ENCODE measurements at places on chromosomes 1 and 21.

GRCh38 chr1:211783897-211784296, 46.7 kb downstream of the LPGAT1 start:
- DNase-seq = no peak

DNA sequence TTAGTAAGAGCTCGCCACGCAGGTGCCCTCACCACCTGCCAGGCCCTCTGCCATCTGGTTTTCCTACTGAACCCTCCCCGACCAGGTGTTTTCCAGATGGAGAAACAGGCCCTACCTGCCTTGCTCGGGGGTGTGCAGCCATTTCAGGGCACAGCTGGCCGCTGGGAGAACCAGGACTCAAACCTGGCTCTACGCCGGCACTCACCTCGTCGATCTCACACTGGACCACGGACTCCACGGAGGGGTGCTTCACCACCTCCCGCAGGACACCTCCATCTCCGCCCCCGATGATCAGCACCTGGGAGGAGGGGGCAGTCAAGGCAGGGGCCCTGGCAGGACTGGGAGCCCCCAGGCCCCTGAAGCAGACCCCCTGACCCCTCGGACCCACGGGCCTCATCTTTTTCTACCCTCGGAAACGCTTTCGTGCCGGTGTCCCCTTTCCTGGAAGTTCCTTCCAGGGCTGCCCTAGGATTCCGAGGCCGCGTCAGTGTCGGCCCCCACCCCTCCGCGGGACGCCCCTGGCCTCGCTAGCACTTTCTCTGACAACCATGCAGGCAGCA, 1.1 kb downstream of the SRM start:
- DNase-seq = no peak

DNA sequence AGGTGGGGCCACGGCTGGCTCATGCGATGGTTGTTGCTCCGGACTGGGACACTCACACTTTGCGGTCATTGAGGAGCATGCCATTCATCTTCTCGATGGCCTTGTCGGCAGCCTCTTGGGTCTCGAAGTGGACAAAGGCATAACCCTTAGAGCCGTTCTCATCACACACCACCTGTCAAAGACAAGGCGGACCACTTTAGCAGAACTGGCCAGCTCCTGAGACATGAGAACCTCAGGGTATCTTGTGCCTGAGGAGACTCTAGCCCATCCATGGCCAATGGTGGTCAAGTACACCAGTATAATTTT, 5.5 kb downstream of the PABPC4 start:
- no peak for DNase-seq

- no peak for DNase-seq
These were observed 84.0 kb upstream of the USP25 start for GRCh38 chr21:15645830-15646229.

DNA sequence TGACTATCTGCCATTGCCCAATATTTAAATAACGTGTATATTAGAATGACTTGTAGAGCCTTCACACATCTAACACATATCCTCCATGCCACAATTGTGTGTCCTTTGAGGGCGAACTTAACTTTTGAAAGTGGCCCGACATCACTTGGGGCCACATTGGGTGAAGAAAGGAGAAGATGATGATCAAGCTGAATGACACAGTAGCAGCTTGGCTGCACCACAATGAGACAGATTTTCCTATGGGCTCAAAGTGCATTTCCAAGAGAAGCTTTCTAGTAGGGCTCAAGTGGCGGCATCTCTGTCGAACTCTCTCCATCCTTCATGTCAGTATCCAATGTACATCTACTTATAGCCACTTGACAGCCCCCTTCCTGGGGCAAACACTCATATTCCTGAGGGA, 3.7 kb upstream of the BGLAP start:
- DNase-seq = no peak

DNA sequence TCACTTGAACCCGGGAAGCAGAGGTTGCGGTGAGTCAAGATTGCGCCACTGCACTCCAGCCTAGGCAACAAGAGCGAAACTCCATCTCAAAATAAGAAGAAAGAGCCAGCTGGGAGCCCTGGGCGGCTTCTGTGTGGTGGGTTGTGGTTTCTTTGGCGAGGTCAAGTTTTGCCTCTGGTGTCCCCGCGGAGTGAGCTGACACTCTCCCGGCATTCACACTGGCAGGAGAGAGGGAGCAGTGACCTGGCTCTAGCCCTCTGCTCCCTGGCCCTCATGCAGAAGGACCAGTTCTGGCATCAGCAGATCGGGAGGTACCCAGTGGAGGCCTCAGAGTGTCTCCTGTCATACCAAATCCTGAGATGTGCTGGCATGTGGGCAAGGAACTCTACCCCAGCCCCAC, 81.0 kb upstream of the VAMP3 start:
- DNase-seq = no peak

- DNase-seq = no peak
These were observed 55.2 kb downstream of the MRPL37 start for GRCh38 chr1:54255026-54255702.

GRCh38 chr1:86868477-86868876, 45.4 kb downstream of the SELENOF start:
- no peak for DNase-seq

DNA sequence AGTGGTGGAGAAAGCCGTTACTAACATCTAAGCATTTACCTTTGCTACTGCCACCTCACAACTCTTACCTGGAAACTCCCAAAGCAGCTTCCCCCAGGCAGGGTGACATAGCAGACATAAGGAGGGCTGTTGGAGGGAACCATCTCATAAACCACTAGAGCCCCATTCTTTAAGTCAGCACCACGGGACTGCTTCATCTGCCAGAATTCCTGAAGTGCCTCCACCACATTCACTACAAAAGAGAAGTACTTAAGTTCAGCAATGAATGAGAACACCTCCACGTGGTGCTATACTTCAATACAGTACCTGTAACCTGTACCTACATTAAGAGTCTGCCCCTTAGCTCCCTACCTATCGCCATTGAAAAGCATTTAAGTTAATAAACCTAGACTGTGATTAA, 10.3 kb downstream of the LIX1L start:
- no peak for DNase-seq

Measured in left lobe of liver (tissue), 2 donors.